Activated CD4-positive, CD25-positive, alpha-beta regulatory T cell treated with anti-CD3 and anti-CD28 coated beads, Interleukin-2, amount 50 U/mL, for 24 hours (primary cell): ENCODE measurements at places on chromosomes 7 and 10.
A peak's percentile ranks its signal among the peaks of the same experiment; 100 is the strongest.

GRCh38 chr7:85516675-85517074, 329.8 kb upstream of the SEMA3D start:
- ATAC-seq, result no peak

GRCh38 chr7:128954150-128954549, 16.4 kb downstream of the IRF5 start:
- ATAC-seq, result no peak

GRCh38 chr10:13117841-13118783, 18.1 kb downstream of the OPTN start:
- ATAC-seq, result peak; percentile 20

GRCh38 chr10:89792187-89792586, 90.8 kb downstream of the KIF20B start:
- ATAC-seq, result no peak

- ATAC-seq, result no peak
Measured at GRCh38 chr7:97844036-97844435, 28.2 kb downstream of the ASNS start.

DNA sequence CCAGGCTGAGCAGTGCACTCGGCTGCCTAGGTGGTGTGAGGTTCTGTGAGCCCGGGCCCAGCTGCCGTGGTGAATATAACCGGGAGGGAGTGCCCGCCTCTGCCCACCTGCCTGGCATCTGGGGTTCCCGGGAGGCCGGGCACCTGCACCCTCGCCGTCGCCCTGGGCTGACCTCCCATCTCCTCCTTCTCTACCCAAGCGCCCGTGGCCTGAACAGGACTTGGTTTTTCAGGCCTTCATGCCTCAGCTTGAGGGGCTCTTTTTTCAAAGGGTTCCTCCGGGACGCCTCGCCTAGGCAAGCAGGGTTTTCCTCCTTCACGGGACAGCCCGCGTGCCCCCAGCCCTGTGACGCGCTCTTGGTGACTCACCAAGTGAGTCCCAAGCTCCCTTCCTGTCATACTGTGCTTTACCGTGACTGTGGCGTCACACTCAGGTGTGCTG, 9.9 kb downstream of the INPP5A start:
- ATAC-seq, result peak; percentile 57

GRCh38 chr7:84549409-84549808, 354.8 kb upstream of the SEMA3A start:
- ATAC-seq, result no peak

DNA sequence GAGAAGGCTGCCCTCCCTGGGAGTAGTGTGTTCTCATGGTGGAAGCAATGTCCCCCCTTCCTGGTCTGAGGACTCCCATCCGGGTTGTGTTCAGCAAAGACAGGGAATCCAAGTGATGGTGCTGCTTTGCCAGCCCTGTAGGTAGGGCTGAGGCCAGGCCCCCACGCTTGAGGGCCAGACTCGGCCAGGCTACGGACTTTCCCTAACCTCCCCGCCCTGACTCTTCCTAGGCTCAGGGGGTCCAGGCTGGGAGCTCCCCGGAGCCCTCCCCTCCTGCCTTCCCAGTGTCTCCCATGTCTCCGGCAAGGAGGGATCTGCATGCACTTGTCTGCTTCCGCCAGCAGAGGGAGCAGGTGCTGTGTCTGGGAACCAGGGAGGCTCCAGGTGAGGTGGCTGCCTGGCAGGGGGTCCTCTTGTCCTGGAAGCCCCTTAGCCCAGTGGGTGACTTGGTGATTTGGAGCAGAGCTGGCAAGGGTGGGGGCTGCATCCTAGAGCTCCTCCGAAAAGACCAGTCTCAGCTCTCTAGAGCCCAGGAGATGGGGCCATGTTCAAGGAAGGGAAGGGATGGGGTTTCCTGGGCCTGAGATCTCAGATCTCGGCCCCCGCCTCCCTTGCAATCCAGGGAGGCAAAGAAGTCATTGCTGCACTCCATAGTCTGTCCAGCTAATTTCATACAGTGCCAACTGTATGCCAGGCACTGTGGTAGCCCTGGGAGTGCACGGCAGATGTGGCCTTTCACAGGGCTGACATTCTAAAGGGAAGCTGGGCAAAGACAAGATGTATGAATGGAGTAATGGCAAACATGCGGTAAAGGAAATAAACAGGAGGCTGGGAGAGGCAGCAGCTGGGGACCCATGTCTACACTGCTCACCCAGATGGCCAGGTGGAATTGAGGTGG, 20.3 kb upstream of the SFRP5 start:
- peak; percentile 55 for ATAC-seq

- no peak for ATAC-seq
Measured at GRCh38 chr10:56318816-56319215, 42.2 kb downstream of the ZWINT start.

- ATAC-seq, result no peak
Measured at GRCh38 chr7:46611508-46611907, 690.4 kb upstream of the IGFBP3 start.

DNA sequence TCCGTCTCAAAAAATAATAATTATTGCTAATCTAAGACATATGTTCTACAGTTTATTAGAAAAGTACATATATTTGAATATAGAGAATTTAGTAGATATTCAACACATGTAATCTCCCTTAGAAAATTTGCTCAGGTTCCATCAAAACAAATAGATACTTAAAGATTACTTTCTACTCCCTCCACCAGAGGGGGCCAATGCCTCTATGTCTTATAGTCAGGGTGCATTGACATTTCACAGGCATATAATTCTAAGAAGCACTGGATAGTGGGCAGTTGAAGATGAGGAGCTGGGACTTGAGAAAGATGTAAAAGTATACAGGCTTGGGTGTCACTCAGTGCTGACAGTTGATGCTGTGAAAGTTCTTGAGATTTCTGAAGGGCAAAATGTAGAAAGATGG, 301.6 kb upstream of the HPS1 start:
- no peak for ATAC-seq

GRCh38 chr10:114095559-114096337, 52.1 kb downstream of the ADRB1 start:
- ATAC-seq, result no peak

DNA sequence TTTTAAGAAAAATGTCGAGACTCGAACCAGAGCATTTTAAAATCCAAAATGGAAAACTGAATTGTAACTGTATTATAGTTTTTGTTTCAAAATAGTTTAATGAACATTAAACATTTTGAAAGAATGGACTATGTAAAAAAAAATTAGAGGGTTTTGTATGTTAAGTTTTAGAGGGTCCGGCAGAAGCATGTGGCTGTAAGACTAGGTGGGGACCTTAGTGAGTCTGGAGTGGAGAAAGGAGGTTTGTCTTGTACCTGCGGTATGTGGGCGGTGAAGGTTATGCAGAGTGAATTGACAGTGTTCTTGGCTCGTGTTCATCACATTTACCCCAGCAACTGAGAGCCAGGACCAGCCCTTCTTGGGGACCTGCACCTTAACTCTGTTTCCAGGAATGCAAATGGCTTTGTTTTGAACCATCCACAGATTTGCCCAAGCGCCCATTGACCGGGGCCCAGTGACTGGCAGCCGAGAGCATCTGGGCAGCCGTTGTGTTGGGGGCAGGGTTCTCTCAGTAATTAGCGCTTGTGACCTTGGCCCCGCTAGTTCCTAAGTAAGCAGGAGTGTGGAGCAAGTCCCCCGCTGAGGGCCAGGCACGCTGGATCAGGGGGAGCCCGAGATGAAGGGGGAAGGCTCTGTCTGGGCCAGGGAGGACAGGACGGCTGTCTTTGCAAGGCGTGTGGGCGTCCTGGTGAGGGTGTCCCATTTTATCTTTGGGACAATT, 1.4 kb upstream of the KLF6 start:
- ATAC-seq, result no peak

DNA sequence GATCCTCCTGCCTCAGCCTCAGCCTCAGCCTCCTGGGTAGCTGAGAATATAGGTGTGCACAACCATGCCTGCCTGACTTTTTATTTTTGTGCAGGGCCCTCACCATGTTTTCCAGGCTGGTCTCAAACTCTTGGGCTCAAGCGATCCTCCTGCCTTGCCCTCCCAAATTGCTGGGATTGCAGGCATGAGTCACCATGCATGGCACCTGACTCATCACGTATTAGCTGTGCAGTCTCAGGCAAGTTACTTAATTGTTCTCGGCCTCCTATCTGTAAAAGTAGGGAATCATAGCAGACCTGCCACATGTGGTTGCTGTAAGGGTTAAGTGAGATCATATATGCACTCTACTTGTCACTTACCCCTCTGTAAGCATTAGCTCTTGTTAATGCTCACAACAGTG, 117.2 kb downstream of the ANLN start:
- ATAC-seq, result no peak

GRCh38 chr7:81857385-81857784, 87.5 kb upstream of the HGF start:
- ATAC-seq, result no peak

GRCh38 chr7:135717693-135718092, 10.3 kb downstream of the SLC13A4 start:
- ATAC-seq, result no peak

DNA sequence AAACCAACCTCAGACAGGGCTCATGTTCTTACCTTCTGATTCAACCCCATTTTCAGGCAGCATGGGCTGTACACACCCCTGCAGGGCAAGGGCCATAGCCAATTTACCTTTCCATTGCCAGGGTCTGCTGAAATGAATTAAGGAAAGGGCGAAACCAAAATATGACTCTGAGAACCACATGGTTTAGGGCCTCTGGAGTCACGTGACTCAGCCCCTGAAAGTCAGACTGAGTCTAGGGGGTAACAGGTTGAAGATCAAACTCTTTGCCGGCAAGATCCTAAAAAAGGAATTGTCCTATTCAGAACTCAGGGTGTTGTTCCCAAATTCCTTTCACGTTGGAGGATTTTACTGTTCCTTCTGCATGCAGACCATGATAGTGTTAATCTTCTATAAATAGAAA, 118.9 kb downstream of the RAB11FIP2 start:
- ATAC-seq, result no peak

DNA sequence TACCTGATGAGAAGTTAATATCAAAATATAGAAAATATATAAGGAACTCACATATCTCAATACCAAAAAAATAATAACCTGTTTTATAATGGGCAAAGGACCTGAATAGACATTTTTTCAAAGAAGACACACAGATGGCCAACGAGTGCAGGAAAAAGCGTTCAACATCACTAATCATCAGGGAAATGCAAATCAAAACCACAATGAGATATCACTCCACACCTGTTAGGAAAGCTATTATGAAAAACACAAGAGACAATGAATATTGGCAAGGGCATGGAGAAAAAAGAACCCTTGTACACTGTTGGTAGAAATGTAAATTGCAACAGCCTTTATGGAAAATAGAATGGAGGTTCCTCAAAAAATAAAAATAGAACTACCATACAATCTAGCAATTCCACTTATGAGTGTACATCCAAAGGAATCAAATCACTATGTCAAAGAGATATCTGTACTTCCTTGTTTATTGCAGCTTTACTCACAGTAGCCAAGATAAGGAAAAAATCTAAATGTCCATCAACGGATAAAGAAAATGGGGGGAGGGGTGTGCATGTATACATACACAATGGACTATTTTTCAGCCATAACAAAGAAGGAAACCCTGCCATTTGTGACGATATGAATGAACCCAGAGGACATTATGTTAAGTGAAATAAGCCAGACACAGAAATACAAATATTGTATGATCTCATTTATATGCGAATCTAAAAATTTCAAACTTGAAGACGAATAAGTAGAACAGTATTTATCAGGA, 3.6 kb upstream of the ALOX5 start:
- ATAC-seq, result no peak

GRCh38 chr10:50416181-50416824, 165.0 kb upstream of the ASAH2 start:
- ATAC-seq, result no peak

- no peak for ATAC-seq
Measured at GRCh38 chr7:135704074-135704473, 23.9 kb downstream of the SLC13A4 start.

- no peak for ATAC-seq
Measured at GRCh38 chr10:77644557-77645243, 7.1 kb upstream of the KCNMA1 start.

- peak; percentile 72 for ATAC-seq
Measured at GRCh38 chr7:87574630-87575029, 26.1 kb downstream of the ABCB1 start.

DNA sequence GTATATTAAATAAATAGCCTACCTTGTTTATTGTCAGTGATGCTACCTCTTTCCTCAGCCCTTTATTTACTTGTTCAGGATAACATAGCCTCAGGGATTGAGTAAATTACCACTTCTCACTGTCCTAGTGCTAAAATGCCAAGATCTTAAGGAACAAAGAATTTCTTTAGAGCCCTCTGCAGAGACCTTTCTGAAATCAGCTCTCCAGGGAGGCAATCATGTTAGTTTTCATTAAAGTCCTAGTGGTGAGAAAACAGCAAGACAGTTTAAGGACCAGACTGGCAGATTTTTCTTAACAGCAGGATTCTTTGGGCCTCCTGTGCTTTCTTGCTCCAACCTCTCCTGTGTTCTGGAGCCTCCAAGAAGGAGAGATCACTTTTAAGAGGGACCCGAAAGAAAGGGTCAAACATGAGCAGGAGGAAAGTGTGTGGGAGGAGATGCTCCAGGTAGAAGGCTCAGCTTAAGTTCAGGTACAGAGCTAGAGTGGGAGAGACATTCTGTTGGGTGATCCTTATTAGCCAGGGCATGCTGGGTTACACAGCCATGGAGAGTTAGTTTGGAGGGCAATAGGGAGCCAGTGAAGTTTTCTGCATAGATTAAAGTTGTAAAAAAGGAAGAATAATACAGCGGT, 1.2 kb upstream of the PLCE1 start:
- ATAC-seq, result no peak

- ATAC-seq, result no peak
Measured at GRCh38 chr10:121607310-121608055, 9.2 kb upstream of the FGFR2 start.

GRCh38 chr10:62732841-62733653, 71.5 kb upstream of the ADO start:
- peak; percentile 96 for ATAC-seq

- no peak for ATAC-seq
Measured at GRCh38 chr10:84523526-84523925, 195.1 kb downstream of the CCSER2 start.
